Activated T-cell treated with anti-CD3 and anti-CD28 coated beads, Interleukin-2, amount 50 U/mL, for 48 hours (primary cell): ENCODE measurements at places on chromosomes 3 and 15.

DNA sequence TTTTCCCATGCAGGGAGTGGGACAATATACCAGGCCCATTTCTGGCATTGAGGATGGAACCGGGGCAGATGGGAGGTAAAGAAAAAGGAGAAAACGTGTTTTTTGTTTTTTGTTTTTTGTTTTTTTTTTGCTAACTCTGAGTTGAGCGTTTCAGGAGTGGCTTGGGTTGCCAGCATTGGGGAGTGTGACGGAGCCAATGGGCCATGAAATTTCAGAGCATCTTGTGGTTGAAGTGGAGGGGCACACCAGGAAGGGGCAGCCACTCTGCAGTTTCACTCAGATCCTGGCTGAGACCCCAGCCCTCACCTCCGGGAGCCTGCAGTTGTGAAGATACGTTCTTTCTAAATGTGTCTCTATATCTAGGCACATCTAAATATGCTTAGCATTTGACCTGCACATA, 240.5 kb downstream of the TLE3 start:
- DNase-seq: no peak

GRCh38 chr3:4666071-4666470, 172.9 kb downstream of the ITPR1 start:
- no peak for DNase-seq

DNA sequence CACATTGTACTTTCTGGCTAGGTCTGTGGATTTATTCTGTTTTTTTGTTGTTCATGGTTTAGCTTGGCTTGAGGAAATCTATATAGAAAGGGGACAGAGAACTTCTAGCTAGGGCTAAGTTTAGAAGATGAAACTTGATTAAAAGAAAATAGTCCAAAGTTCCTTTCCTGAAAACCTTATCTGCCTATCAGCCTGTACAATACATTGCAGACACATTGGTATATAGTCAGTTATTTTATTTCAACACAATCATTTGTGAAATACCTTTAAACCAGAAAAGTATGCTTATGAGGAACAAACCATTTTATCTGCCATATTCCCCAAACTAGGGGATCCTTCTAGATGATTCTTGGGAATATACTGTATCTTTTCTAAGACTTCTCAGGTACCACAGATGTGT, 147.3 kb upstream of the CGNL1 start:
- DNase-seq: no peak

- no peak for DNase-seq
These were observed 170.7 kb downstream of the DIPK2A start for GRCh38 chr3:144142151-144142840.

DNA sequence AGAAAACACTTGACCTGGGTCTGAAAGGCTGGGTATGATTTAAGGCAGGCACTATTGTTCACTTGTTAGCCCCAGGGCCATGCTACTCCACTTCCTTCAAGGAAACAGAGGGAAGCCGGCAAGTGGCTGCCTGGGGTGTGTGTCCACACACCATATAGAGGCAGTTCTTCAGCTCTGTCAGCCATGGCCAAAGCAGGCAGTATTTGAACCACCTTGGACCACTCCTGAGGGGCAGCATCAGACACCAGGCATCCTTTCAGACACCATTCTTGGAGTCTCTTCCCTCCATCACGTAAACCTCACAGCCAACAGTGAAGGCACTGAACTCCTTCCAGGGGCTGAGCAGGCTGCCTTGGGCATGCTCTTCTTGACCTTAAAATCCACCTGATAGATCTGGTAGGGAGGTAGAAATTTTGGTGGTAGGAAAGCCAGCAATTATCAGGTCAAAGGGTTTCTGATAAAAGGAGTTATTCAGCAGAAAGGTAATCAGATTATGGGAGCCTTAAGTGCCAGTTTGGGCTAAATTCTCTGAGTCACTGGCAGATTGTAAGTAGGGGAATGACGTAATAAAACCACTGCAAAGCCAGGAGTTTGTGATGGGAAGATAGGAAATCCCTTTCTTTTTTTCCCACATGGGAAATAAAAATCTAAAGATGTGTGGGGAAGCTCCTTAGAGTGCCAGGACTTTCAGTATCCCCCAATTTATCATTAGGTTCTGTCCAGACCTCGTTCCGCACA, 20.2 kb downstream of the TGFBR2 start:
- no peak for DNase-seq

DNA sequence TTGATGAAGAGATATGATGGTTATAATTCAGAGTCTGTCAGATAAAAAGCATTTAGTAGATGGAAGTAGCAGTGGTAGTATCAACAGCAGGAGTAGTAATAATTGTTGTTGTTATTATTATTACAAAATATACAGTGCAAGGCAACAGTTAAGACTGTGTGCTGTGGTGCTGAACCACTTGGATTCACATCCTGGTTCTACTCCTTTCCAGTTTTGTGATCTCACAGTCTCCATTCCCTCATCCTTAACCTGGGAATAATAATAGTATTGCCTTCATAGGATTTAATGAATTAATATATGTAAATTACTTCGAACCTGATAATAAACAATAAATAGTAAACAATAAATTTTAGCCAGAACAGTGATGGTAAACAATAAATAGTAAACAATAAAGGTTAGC, 37.1 kb upstream of the TSC22D2 start:
- DNase-seq: no peak

GRCh38 chr15:45664451-45664850, 29.6 kb downstream of the SQOR start:
- no peak for DNase-seq
